ENCODE measurements at places on chromosomes 7 and 10.

GRCh38 chr10:14839305-14839695 lies 1.2 kb downstream of the HSPA14 start:
- DNase-seq, result no peak

DNA sequence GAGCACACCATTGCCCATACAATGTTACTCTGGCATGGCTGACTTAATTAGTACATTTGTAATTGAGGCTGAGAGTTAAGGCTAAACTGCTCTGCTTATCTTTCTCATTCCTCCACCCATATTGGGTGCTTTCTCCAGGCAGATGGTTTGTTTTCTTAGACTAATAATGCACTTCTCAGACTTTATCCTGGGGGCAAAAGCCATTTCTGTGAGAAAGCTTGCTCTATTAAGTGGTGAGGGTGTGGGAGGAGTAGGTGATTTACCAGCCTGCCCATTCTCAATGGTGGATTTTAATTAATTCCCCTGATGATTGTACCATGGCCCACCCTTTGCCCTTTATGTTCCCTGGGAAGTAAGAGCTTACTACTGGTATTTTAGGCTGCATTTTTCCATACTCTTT lies 174.8 kb downstream of the FOXP2 start:
- no peak for DNase-seq

- DNase-seq, result no peak
These were observed 249.9 kb upstream of the MKLN1 start for GRCh38 chr7:131077735-131078134.

DNA sequence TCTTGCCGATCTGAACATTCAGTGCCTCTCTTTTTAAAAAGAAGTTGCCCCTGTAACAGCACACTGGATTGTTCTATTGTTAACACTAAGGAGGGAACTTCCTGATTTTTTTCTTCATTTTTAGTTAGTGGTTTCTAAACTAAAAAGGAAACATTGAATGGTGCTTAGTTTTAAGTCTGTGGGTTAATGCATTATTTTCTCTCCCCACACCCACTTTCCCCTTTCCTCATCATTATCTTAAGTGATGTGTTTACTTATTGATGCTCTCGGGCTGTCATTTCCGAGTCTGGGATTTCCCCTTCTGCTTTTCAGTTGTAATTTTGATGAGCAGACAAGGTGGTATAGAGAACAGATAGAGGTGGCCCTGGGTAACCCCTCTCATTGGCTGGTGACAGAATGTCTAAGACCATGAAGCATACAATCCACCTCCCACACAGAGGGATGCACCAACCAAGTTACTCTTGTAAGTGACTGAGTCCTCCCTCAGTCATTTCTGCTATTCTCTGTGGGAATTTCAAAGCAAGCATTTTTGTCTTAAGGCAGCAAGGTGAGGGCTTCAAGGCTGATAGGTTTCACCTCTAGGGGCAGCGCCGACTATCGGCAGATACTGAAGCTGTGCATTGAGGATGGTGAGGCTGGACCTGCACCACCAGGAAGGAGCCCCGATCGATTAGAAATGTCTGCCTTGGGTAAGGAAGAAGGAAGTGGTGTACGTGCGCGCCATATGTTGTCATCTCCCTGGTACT lies 49.5 kb downstream of the CHN2 start:
- DNase-seq, result no peak

- no peak for DNase-seq
These were observed 26.2 kb upstream of the CRHR2 start for GRCh38 chr7:30708412-30708811.

- no peak for DNase-seq
These were observed 94.3 kb downstream of the OAT start for GRCh38 chr10:124324451-124324850.

DNA sequence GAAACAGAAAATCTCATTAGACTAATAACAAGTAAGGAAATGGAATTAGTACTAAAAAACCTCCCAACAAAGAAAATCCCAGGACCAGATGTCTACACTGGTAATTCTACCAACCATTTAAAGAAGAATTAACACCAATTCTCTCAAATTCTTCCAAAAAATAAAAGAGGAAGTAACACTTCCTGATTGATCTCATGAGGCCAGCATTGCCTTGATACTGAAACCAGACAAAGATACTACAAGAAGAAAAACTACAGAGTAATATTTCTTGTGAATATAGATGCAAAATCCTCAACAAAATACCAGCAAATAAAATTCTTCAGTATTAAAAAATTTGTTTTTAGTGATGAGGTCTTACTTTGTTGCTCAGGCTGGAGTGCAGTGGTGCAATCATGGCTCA lies 21.3 kb downstream of the GCK start:
- DNase-seq, result no peak

GRCh38 chr7:141663081-141663849 lies 38.7 kb downstream of the DENND11 start:
- DNase-seq, result no peak

GRCh38 chr7:130947792-130948580 lies 214.0 kb upstream of the KLF14 start:
- no peak for DNase-seq

DNA sequence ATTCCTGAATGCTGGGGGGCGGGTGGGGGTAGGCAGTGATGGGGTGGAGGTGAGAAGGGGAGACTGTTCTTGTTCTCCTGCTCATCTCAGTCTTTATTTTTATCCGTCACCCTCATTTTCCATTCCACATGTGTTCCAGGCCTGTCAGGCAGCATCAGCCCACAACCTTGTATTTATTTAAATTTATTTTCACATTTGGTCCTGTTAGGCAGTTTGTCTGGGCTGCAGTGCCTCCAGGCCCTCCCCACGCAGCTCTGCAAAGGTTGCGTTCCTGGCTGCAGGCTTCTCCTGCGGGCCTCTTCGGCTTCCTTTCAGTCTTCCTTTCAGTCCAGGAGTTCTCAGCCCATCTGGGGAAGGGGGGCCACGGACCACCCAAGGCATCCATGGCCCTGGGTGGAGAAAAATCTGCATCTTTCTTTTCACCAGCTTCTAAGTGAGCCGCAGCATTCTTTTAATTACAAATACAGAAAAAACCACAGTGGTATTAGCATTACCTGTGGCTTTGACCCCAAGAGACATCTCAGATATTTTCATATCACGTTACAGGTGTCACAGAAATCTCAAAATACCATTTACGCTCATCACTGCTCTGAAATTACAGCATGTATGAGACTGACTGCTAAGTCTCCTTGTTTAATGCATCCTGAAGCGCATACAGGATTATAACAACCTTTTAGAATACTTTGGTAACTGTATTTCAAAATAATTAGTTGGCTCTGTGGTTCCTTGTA lies 94.0 kb downstream of the C10orf105 start:
- no peak for DNase-seq

- DNase-seq, result no peak
These were observed 25.5 kb downstream of the ZNRF2 start for GRCh38 chr7:30309842-30310435.

DNA sequence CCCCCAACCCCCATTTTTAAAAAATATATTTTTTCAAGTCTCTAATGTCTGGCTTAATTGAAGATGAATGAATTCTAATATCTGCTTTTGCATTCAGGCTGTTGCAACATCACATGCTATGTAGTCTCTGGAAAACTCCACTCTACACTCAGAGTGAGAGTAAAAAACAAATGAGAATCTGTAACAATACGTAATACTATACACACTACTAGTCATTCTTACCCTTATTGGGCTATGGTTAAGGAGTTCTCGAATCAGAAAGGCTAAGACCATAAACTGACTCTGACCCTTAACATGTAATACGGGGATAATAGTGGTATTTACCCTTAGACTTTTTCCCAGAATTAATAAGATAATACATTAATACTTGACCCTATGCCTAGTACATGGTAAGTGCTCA lies 42.9 kb upstream of the TMEM168 start:
- DNase-seq, result no peak

DNA sequence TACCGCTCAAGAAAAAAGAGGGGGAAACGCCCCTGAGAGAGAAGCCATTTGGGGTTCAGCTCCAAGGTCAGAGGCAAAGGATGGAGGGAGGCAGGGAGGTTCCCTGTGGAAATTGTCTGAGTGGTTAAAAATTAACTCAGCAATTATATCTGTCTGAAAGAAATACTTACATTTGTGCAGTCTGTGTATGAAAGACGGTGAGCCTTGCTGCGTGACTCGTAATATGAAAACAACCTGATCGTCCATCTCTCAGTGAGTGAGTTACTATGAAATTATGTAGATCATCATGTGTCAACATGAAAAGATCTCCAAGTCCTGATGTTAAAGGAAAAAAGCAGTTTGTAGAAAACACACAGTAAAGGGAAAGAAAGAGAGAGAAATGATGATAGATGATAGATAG lies 67.2 kb upstream of the FAM204A start:
- DNase-seq, result no peak

DNA sequence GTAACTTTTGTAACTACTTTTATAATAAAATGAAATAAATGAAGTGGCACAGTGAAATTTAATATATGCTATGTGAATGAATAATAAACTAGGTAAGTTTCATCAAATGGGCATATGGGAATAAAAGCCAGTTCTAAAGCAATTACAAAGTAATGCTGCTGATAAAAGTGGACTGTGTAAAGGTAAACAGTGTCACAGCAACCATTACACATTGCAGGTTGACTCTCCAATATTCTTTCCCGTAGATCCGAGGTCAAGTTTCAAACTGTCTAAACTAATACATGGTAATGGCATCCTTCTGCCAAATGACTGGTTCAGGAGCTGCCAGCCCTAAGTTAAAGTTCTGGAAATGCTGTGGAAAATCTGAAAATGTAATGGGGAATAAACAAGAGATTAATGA lies 6.0 kb downstream of the HIBADH start:
- DNase-seq, result no peak

GRCh38 chr7:153097511-153098201 lies 338.1 kb downstream of the ACTR3B start:
- DNase-seq, result no peak

DNA sequence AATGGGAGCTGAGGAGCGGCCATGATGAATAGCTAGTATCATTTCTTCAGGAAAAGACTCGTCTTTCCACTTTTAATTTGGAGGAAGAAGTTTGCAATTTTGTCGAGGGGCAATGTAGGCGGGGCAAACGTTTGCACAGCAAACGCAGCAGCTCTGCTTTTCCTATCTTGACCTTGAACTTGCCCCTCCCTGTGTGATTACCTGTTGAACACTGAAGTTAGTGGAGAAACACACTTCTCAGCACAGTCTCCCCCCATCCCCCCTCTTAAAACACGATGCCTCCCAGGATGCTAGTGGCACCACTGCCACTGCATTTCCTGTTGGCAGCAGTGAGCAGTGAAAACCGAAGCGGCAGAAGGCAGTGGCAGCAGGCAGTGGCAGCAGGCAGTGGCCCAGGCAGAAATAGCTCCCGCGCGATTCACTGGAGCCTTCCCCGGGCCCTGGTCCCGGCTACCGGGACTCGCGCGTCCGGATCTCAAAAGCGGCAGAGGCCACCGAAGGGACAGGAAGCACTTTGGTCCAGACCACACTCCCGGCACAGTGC lies at the start of gene EPDR1:
TSS of gene EPDR1 (plus strand) at position 336 of the 544 bp plus-strand sequence. CDS start 300 bp downstream, outside the sequence.
- DNase-seq, result peak; percentile 84
